ENCODE measurements at places on chromosomes 11 and 22.

GRCh38 chr22:41573677-41574076, 12.9 kb downstream of the CSDC2 start:
- DNase-seq, result no peak

DNA sequence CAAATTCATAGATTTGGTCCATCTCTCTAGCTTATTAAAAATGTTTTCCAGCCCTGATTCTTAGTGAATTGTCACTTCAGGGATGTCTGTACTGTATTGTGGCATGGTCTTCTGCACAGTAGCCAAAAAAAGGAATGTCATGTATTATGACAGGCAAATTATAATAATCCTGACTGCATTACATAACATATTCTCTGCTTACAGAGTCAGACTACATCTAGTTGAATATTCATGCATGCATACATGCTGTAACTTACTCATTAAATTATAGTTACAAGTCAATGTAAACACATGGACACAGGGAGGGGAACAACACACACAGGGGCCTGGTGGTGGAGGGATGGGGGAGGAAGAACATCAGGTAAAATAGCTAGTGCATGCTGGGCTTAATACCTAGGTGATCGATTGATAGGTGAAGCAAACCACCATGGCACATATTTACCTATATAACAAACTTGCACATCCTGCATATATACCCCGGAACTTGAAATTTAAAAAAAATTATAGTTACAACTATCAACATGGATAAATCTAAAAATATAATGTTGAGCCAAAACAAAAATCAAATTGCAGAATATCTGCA, 31.5 kb upstream of the SMCO4 start:
- no peak for DNase-seq

DNA sequence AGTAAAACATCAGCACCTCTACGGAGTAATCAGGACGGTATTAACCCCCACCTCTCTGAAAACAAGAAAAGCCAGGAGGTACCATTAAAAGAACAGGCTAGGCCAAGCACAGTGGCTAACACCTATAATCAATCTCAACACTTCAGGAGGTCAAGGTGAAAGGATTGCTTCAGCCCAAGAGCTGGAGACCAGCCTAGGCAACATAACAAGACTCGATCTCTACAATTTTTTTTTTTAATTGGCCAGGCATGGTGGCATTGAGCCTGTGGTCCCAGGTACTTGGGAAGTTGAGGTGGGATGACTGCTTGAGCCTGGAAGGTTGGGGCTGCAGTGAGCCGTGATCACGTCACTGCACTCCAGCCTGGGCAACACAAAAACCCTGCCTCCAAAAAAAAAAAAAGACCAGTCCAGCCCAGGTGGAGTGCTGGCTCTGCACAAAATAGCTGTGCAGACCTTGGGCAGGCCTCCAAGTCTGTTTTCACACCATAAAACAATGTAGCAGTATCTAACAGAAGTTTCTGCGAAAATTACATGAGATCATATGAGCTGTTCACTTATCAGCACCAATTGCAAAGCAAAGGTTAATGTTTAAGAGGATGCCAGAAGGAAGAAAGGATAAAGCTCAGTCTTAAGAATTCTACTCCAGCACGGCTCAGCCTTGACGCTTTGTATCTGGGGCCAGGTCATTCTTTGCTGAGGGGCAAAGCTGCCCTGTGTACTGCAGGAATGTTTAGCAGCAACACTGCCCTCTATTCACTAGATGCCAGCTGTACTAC, 14.8 kb downstream of the CHKA start:
- DNase-seq, result no peak

GRCh38 chr11:70742553-70743291, 344.4 kb downstream of the CTTN start:
- DNase-seq, result no peak

Measured in left ventricle myocardium inferior (tissue), 1 donor.